Stimulated activated CD8-positive, alpha-beta memory T cell treated with anti-CD3 and anti-CD28 coated beads, Interleukin-4, amount 100 ng/mL, for 48 hours (primary cell): ENCODE measurements at places on chromosomes 1 and 21.

GRCh38 chr1:6423321-6423999 lies 1.1 kb upstream of the ESPN start:
- DNase-seq: peak; percentile 83

- no peak for DNase-seq
Measured at GRCh38 chr1:182624577-182624976, 20.4 kb upstream of the RGS16 start.

DNA sequence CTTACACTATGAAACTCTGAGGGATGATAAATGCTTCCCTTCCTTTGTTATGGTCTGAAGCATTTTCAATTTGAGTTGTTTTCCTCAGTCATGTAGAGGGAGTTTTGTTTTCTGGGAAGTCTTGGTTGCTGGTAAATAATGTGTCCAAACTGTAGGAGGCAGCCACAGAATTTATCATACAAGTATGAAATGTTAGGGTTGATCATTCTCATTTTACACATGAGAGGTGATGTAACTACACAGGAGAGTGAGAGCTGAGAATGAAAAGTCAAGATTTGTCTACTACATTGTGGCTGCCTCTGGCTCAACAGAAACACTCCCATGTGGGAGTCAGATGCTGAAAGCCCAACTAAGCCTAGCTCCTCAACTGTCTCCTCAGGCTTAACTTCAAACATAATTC lies 182.5 kb upstream of the SGIP1 start:
- DNase-seq: no peak

GRCh38 chr1:156081917-156082308 lies 352 bp downstream of the MEX3A start:
- no peak for DNase-seq

DNA sequence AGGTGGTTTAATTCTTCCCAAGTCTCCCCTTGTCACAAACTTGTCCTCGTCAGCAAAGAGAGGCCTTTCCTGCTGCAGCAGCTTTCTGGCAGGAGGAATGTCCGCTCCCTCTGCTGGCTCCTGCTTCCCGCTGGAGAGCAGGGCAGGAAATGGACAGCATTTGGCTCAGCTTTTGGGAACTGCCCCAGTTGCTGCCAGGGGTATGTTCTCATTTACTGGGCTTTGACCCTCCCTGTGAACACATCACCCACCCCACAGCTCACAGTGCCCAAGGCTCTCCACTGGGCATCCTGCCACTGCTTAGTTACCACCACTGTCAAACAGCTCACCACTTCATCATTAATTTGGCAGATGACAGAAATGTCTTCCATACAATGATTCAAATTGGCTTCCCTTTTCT lies 75.4 kb downstream of the MRPL37 start:
- DNase-seq: no peak

- no peak for DNase-seq
Measured at GRCh38 chr1:68495532-68495931, 1.4 kb downstream of the DEPDC1 start.

DNA sequence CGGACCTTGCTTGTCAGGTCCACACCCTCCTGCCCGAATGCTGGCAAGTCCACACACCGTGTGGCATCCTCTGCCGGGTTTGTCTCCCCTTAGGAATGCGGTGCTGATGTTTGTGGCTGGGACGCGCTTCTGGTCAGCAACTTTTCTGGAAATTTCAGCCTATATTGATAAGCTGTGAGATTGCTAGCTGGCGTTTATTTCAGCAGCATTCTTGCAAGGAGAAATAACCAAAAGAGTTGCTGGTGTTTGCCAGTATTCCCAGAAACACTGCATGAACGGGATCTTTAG lies 601 bp downstream of the CEPT1 start:
- DNase-seq: no peak

DNA sequence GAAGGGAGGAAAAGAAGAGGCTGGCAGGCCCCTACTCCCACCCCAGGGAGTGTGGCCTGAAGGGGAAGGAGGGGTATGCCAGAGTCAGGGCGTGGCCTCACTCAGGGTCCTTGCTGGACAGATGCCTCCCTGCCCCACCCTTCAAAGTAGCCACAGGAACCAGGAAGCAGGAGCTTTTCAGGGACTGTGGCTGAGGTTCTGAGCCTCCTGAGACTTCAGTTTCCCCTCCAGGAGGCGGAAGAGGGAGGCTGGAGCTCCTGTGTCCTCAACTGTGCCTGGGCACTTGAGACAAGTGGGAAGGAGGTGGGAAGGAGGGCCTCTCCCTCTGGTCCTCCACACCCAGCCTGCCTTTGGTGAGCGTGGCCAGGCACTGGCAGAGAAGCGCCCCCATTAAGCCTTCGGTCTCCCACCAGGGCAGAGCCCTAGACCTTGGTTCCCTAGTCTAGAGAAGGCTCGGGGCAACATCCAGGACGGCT lies 5.3 kb downstream of the CELSR2 start:
- no peak for DNase-seq

DNA sequence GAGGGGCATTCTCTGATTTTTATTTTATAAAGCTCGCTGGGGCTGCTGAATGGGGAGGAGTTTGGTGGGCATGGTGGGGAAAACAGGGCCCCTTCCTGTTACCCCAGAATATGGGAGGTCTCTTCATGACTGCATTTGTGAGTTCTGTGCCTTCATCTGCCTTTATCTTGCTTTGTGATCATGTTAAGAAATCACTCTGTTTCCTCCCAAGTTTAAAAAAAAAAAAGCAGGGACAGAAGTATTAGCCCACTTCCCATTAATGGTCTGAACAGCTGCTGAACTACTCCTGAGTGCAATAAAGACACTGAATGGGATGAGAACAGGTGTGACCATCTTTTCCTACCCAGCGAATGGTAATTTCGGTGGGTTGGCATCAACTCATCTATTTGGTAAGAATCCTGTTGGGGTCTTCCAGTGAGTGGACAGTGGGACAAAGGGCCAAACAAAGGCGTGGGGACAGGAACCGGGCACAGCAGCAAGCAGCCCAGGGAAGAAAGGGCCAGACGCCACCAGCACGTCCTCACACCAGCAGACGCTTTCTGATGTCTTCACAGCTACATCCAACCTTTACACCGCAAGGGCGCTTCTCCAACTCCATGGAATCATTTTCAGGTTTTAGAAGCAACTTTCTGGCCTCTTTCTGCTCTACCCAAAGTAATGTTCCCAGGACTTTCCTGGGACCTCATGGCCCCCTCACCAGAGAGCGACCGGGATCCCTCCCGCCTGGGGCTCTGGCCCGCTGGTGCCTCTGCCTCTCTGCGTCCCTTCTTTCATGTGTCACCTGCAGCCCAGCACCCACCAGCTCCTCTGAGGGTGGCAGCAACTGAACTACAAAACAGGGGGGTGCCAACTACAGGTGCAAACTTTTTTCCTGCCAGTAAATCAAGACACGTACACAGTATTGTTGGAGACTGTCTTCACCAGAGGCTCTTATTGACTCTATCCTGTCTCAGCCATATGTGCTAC lies 160.2 kb downstream of the ADSS2 start:
- DNase-seq: no peak
